ENCODE measurements at places on chromosomes 11 and 22.

- no peak for DNase-seq
These were observed 5.6 kb upstream of the SYT8 start for GRCh38 chr11:1829039-1829820.

DNA sequence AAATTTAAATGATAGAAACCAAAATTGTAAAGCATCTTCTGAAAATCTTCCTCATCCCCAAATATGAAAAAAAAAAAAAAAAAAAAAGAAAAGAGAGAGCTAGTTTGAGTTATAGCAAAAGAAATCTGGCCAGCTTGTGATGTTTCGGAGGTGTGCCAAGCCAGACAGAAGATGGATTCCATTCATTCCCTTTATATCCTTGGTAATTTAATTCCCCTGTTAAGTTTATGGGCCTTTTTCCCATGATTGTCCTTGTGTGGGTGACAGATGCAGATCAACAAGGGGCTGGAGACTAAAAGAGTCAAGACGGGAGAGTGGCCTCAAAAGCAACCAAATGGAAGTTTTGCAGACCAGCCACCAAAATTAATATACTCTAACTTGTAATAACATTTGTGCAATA lies 47.6 kb upstream of the PARVA start:
- no peak for DNase-seq

- DNase-seq = no peak
These were observed 5.5 kb downstream of the DCUN1D5 start for GRCh38 chr11:103086461-103086860.

GRCh38 chr11:5690736-5691135 lies 1.1 kb downstream of the TRIM22 start:
- DNase-seq = no peak

GRCh38 chr11:65479184-65480145 lies 19.4 kb upstream of the MALAT1 start:
- no peak for DNase-seq

Data from stimulated activated CD8-positive, alpha-beta memory T cell treated with anti-CD3 and anti-CD28 coated beads, Interleukin-15, amount 100 ng/mL, for 4 hours (primary cell).